Posterior vena cava (tissue), 2 donors: ENCODE measurements at places on chromosomes 6 and 20. TPM values are rescaled to one million over a fixed set of nuclear protein-coding genes. Genes with fewer than 3 reads are reported as not detected.

TRIM31 gene
- total RNA-seq: not detected

RPN2 gene
- total RNA-seq: 175 TPM

NPEPL1 gene
- 28.5 TPM for total RNA-seq

TBXT gene
- total RNA-seq: not detected

FAM217A gene
- total RNA-seq: not detected

MTFR2 gene
- 0.71 TPM for total RNA-seq

ADGRF5 gene
- 37.4 TPM for total RNA-seq

HCK gene
- total RNA-seq: 26.9 TPM

DNA sequence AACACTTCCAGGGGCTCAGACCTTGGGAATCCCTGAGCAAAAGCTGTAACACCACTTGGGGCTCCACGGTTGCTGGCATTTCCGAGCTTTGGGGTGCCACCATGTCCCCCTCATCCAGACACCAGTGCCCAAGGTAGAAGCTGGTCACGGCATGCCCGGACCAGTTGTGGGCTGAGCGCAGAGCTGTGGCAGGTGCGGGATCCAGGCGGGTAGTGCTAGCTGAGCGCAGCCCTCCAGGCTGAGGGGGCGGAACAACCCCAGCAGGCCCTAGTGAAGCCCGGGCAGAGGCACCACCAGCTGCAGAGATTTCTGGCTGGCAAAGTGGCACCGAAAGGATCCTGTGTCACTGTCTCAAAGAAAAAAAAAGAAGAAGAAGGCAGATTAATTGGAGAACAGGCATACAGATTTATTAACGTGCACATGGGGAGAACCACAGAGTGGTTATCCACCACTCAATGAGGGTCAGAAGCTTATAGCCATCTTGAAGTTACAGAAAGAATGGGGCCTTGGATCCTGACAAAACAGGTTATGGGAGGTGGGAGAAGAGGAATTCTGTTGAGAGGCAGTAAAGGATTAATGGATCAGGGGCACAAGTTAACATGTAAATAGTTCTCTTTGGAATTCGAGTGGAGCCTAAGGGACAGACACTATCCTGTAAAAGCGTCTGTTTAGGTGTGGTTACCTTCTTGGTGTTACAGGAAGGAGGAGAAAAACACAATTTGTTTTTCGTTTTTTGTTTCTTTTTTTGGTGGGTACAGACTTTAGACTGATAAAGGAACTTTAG is 107.5 kb downstream of the CD24 start:
- no peak for DNase-seq

- no peak for DNase-seq
Observed at GRCh38 chr20:62452475-62453095, 23.2 kb downstream of the GATA5 start.

DNA sequence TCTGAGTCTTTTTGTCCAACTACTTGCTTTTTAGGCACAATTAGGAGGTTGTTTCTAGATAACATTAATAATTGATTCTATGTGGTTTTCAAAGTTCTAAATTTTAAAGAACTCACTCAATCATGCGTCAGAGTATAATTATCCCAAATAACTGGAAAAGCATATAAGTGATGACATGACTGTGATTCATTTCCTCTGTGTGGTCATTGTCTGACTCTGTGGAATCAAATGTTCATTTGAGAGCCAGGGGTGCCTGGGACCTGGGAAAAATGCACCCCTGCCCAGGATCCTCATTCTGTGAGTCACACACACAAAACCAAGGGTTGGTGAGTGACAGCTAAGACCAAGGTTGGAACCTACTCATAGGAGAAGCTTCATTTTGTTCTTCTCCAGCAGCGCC is 127.1 kb upstream of the MLIP start:
- DNase-seq: no peak

DNA sequence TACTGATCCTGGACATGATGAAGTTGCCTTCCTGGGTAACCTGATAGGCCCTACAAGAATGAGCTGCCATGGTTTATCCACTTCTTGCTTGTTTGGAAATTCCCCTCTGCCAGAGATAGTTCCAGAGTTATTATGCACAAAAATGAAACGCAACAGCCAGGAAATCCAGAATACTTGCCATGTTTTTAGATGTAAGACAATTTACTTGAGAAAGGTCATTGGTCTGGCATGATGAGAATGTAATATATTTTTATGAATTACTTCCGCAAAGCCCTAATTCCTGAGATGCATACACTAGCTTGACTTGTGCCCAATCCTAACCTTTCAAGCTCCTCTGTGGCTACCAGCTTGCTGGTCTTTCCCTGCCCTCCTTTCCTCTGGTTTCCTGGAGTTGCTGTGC is 27.9 kb upstream of the NT5E start:
- DNase-seq: no peak

DNA sequence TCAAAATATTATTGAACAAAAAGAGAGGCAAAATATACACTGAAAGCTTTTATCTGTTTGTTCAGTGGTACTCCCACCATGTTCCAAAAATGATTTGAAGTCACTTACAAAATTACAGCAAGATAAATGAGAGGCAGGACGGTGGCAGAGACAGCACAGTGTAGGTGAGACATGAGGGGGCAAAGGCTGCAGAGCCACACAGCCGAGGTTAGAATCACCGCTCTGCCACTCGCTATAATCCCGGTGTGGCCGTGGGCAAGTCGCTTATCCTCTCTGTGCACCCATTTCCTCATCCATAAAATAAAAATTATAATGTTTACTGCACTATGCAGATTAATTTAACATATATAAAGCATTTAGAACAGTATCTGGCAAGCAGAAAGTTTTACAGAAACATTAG is 140.1 kb upstream of the BEND6 start:
- DNase-seq: no peak

- no peak for DNase-seq
Observed at GRCh38 chr6:109768485-109768884, 77.4 kb downstream of the FIG4 start.

- DNase-seq: no peak
Observed at GRCh38 chr20:10643560-10643873, 30.3 kb downstream of the JAG1 start.

- DNase-seq: no peak
Observed at GRCh38 chr6:75524322-75524972, 30.8 kb upstream of the FILIP1 start.

GRCh38 chr20:59334651-59335300 is 34.4 kb downstream of the EDN3 start:
- DNase-seq: no peak

- no peak for DNase-seq
Observed at GRCh38 chr20:59972037-59972801, 14.0 kb downstream of the CDH26 start.

GRCh38 chr6:83893024-83893423 is 33.5 kb downstream of the CYB5R4 start:
- DNase-seq: no peak

- DNase-seq: no peak
Observed at GRCh38 chr6:38522322-38522721, 117.4 kb downstream of the BTBD9 start.

DNA sequence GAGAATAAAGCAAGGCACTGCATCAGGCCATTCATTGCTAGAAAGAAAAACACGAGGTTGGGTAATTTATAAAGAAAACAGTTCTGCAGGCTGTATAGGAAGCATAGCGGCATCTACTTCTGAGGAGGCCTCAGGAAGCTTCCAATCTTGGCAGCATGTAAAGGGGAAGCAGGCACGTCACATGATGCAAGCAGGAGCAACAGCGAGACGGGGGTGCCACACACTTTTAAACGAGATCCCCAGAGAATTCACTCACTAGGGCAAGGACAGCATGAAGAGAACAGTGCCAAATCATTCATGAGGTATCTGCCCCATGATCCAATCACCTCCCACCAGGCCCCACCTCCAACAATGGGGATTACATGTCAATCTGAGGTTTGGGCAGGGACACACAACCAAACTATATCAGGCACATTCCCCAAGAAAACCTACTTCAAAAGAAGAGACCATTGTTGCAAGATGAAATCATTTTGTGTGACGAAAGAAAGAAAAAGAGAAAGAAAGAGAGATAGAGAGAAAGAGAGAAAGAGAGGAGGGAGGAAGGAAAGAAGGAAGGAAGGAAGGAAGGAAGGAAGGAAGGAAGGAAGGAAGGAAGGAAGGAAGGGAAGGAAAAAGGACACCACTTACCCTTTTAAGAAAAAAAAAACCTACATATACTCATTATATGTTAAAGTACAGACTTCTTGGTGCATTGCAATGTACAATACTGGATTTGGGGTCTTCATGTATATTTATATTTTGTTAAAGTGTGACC is 95.9 kb upstream of the PLEKHG1 start:
- no peak for DNase-seq

- no peak for DNase-seq
Observed at GRCh38 chr6:25343984-25344383, 64.8 kb downstream of the CARMIL1 start.

- DNase-seq: no peak
Observed at GRCh38 chr6:99349171-99350141, at the start of gene FAXC. Gene FAXC, minus strand, starts transcription at chr6:99349674. Its CDS starts 302 bp downstream, at chr6:99349372.

- DNase-seq: no peak
Observed at GRCh38 chr6:3715285-3715684, 36.2 kb downstream of the PXDC1 start.
